DMS79 treated with DMSO at 0.1 percent for 48 hours (cell line): ENCODE measurements at places on chromosomes 6 and 20.

DNA sequence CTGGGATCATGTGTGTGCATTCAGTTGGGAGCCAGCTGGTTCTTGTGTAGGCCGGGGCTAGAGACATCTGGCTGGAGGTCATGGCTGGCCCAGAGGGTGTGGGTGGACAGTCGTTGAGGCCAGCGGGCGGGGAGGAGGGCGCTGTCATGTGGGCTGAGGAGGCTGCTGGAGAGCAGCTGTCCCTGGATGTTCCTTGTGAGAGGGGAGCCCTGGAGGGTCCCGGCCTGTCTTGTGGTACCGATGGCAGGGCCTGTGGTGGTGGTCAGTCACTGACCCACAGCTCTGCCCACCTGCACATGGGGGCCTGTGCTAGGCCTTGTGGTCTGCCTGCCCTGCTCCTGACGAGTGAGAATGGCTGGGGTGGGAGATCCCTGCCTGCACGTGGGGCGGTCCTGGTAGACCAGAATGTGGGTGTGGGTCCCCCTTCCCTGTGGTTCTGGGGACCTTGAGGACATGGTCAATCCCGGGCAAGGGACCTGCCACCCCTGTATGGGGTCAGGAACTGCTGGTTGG is 1.9 kb upstream of the C20orf204 start:
- no peak for DNase-seq

GRCh38 chr6:155782320-155782731 is 326.7 kb upstream of the NOX3 start:
- DNase-seq = peak; percentile 56

DNA sequence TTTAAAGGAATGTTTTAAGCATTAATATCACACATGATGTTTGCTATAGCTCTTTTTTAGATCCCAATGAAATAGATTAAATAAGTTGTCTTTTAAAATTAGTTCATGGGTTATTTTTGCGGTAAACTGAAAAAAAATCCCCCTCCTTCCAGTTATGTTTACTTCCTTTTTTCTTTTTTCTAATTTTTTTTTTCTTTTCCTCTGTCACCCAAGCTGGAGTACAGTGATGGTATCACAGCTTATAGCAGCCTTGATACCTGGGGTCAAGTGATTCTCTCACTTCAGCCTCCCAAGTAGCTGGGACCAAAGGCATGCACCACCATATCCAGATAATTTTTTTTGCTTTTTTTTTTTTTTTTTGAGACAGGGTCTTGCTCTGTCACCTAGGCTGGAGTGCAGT is 17.8 kb upstream of the SCAF8 start:
- DNase-seq = no peak

GRCh38 chr6:22614547-22614946 is 45.2 kb downstream of the HDGFL1 start:
- DNase-seq = no peak

- no peak for DNase-seq
Measured at GRCh38 chr6:79170959-79171358, 63.5 kb downstream of the HMGN3 start.

DNA sequence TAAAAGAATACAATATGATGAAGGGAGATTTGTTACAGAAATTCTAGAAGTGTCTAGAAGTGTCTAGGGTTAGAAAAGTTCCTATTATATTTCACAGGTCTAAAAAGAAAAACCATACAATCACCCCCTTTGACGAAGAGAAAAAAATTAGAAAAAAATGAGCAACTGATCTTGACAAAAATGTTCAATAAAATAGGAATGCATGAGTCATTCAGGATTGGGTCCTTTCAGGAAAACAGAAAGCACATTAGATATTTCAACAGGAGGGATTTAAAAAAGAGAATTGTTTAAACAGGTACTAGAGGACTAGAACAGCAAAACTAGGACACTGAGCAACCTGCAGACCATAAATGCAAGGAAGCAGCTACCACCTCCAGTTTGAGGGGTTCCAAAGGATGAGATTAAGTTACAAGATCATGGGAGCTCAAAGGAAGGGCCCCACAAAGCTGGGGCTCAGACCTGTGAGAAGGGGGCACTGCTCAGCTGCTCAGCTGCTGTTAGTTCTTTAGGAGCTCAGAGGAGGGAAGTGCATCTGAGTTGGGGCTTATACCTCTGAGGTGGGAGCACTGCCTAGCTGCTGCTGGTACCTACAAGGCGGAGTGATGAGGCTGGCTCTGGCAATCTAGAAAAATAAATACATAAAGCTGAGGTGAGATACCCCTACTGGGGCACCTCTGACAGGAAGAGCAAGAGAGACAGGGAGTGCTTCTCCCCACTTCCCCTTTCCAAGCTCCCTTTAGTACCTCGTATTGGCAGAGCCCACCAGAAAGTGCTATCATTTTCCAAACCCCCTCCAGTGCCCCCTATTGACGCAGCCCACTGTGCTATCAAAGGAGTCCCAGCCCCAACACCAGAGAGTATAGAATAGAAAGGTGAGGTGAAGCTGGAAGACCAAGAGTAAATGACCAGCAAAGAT is 27.1 kb upstream of the BEND6 start:
- DNase-seq = no peak

DNA sequence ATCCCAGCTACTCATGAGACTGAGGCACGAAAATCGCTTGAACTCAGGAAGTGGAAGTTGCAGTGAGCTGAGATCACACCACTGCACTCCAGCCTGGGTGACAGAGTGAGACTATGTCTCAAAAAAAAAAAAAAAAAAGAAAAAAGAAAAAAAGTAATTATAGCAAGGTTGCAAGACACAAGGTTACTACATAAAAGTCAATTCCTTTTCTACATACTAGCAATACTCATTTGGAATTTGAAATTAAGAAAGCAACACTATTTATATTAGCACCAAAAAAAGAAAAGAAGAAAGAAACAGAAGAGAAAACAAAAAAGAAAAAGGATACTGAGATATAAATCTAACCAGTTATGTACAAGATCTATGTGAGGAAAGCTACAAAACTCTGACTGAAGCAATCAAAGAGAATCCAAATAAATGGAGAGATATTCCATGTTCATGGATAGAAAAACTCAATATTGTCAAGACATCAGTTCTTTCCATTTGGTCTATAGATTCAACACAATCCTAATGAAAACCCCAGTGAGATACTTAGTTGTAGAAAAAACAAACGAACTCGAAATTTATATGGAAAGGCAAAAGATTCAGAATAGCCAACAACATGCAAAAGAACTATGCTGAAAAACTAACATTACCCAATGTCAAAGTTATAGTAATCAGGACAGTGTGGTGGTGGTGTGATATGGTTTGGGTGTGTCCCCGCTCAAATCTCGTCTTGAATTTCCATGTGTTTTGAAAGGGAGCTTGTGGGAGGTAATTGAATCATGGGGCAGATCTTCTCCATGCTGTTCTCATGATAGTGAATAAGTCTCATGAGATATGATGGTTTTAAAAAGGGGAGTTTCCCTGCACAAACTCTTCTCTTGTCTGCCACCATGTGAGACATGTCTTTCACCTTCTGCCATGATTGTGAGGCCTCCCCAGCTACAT is 73.3 kb downstream of the GPX5 start:
- no peak for DNase-seq

- no peak for DNase-seq
Measured at GRCh38 chr20:57671072-57671391, 38.8 kb downstream of the PMEPA1 start.

DNA sequence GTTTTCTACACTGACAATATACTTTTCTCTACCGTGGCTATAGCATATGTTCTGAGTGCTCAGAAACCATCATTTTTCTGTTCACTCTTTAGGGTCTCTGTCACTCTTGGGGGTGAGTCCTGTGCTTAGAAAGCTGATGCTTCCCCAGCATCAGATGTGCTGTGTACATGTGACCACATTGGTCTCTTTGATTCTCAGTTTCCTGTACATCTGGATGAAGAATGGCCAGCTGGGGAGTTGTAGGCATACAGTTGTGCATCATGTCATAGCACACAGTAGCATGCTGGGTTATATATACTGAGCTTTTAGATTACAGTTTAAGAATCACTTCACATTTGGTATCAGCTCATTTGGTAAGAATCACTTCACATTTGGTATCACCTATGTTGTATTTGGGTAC is 238.6 kb upstream of the PREP start:
- DNase-seq = no peak

DNA sequence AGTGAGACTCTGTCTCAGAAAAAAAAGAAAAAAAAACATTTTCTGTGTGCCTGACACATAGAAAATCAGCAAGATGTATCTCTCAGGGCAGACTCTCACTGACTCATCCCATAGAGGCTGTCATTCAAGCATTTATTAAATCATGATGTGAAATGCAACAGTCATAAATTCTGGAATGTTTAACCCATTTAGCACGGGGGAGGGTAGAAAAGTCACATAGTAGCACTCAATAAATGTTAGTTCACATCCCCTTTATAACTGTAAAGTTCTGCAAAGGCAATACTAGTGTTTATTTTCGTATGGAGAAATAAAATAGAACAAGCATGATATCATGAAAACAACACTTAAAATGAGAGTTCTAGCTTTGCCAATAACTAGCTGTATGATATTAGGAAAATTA is 15.5 kb upstream of the CARMIL1 start:
- no peak for DNase-seq

DNA sequence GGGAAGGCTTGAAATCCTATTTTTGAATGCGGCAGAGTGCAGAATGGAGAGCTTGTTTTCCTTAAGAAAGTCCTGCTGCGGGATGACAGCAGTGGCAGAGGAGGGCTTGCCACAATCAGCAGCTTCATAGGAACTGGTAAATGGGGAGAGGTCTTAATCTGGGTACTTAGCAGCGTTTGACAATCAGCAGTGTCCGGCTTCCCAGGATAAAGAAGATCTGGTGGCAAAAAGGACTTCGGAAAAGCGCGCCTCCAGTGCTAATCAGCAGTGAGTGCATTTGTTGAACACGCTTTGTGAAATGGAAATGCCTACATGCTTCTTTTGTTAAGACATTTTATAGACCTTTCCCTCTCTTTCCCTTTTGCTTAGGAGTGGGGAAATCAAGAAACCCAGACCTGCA is 735.7 kb downstream of the QKI start:
- no peak for DNase-seq

- peak; percentile 20 for DNase-seq
Measured at GRCh38 chr6:150143516-150144293, 861 bp downstream of the PPP1R14C start.

DNA sequence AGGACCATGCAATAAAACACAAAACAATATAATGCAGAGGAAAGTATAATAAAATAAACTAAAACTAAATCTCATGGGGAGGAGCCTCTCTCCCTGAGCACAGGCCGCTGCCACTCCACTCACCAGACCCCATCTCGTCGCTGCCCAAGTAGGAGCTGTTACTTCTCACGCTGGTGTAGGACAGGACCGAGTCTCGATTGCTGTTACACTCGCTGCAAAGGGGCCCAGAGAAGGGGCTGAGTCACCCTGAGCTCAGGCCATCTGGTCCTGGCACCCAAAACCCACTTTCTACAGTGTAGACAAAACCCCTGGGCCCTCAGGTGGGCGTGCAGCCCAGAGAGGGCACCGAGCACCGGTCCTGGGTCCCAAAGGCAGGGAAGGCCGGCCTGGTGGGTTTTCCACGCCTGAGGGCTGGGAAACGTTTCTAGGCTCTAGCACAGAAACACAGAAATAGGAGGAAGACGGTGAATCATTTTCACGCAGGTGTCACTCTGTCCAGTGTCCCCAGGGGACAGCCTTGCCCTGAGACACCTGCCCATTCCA is 183.4 kb downstream of the PREX1 start:
- DNase-seq = no peak
